ENCODE measurements at places on chromosomes 12 and 14.

DNA sequence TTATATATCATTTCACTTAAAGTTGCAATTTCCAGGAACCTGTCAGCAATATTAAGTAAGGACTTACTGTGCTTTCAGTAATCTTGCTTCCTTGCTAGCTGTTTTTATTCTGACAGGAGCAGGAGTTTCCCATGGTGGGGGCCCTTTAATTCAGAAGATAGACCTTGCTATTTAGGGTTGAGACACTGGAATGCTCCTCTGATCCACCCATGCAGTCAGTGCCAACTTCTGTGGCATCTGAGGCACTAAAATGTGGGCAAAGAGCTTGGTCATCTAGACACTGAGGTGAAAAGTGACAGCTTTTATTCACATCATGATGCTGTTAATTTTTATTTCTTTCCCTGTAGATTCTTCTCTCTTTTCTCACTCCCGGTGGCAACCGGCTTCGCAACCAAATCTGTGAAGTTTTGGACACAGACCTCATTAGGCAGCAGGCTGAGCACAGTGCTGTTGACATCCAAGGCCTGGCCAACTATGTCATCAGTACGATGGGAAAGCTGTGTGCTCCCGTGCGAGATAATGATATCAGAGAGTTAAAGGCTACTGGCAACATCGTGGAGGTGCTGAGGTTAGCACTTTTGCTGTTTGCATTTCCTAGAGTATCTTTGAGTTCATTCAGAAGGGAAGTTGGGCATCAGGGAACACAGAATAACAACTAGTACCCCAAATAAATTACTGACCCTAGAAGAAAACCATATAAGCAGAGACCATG lies 18.8 kb downstream of the TCP11L2 start:
- no peak for DNase-seq

GRCh38 chr14:68785534-68786490 lies 7.1 kb downstream of the ZFP36L1 start:
- DNase-seq: no peak

GRCh38 chr12:17334784-17335183 lies 728.8 kb upstream of the LMO3 start:
- DNase-seq: no peak

- no peak for DNase-seq
Observed at GRCh38 chr14:87181288-87181687, 811.7 kb downstream of the GALC start.

- no peak for DNase-seq
Observed at GRCh38 chr14:74975059-74975810, 19.8 kb upstream of the PGF start.

DNA sequence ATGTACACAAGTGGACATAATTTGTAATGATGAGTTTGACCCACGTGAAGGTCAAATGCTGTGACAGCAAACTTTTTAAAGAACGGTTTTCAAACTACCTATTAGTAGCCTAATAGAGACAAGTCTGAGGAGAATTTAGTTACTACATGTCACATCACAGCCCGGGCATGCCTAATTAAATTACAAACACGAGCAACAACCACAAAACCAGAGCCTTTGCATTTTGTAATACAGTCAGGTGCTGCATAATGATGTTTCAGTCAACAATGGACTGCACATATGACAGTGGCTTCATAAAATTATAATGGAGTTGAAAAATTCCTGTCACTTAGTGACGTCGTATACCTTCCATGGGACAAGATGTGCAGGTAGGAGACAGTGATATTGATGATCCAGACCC lies 274.5 kb downstream of the DACT1 start:
- no peak for DNase-seq

GRCh38 chr12:87853448-87854003 lies 175.7 kb downstream of the C12orf50 start:
- no peak for DNase-seq

DNA sequence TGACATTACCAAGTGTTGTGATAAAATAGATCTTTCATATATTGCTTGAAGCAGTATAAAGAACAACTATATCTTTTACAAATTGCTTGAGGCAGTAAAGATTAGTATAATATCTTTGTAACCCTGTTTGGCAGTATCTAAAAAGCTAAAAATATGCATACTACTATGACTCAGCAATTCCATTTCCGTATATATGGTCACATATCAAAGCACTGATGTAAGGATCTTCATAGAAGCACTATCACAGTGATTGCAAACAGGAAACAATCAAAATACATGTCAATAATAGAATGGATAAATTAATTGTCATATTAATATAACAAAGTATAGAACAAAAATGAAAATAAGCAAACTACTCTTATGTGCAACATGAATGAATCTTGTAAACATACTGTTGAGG lies 158.4 kb upstream of the IGF1 start:
- no peak for DNase-seq

DNA sequence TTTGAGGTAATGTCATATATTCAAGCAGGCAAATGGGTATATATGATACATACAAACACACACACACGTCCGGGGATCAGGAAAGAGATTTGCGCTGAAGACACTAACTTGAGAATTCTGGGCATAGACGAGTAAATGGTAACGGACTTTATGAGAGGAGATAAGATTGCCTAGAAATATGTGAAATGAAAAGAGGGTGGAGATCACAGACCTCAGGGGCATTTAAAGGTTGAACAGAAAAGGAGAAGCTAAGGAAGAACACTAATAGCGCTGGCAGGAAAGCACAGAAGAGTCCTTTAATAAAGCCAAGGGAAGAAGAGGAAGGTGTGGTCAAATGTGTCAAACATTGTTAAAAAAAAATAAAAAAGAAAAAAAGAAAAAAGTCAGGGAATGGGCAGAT lies 13.1 kb downstream of the CRY1 start:
- DNase-seq: no peak

DNA sequence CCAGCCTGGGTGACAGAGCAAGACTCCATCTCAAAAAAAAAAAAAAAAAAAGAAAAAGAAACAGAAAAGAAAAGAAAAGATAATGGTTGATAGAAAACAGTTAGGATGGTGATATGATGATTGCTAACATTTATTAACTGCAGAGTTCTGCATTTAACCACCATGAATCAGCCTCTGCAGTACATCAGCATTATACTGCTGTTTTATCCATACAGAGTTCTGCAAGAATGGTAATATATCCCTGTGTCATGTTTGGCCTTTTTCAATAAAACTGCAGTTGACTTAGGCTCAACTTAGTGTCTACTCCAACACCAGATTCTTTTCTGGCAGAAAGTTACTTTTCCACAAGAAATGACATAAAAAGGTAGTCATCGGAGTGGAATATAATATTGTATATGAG lies 62.6 kb downstream of the DUSP6 start:
- DNase-seq: no peak

DNA sequence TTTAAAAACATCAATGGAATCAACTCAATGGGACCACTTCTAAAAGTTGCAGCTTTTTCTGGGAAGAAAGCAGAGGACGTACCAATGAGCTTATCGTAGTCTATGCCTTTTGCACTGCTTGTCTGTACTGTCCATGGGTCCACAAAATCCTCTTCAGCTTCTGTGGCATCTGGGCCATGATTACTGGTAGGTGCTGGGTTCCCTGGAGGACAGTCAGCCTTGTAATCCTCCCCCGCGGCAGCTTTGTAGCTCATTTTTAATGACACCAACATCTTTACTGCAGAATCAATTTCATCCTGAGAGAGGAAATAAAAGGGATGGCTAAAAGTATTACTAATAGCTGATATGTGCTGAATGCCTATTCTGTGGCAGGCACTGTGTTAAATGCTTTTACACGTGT lies 38.5 kb downstream of the SLC25A47 start:
- no peak for DNase-seq

DNA sequence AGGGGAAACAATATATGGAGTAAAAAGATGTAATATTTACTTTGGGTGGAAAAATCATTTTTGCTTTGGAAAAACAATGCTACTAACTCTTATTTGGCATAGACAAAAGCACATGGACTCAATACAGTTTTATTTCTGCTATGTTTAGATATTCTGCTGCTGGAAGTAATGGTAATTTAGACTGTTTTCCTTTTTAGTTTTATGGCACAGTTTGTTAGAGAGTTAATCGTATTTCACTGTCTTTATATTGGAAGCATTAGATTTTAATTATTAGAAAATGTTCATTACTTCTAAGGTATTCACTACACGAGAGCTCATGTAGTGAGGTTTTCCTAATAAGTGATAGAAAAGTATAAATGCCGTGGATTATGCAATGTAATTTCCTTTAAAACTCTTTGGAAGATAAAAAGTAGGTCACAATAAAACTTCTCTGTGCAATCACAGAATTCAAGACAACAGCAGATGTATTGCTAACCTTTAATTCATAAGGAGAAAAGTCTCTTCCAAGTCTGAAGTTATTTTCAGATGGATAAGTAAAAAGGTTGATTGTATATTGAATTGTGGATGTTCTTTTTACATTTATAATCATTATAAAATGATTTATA lies 851.8 kb downstream of the TMTC2 start:
- no peak for DNase-seq
